ENCODE measurements at places on chromosomes 5 and 9.

DNA sequence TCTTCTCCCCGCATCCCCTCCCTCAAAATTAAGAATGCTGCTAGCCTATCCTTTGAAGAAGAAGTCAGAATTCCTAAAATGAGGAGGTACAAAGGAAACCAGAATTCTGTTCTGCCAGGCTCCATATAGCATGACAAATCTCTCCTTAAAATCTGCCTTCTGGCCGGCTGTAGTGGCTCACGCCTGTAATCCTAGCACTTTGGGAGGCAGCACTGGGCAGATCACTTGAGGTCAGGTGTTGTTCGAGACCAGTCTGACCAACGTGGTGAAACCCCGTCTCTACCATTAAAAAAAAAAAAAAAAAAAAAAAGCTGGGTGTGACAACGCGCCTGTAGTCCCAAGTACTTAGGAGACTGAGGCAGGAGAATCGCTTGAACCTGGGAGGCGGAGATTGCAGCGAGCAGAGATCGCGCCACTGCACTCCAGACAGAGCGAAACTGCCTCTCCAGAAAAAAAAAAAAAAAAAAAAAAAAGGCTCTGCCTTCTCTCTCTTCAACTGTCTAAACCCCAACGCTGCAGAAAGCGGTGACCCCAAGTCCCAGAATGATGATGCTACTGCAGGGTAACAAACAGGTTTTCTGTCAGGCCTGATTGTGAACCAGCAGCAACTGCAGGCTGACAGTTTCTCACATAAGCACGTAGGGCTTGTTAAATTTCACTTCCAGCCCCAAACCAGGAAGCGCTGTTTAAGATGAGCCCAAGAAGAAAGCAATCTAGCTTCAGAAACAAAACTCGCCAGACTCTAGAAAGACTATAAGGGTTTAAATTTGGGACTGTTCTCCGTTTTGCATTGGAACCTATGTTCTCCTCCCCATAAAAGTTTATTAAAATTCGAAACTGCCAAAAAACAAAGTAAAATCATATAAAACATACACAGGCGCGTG is 963 bp upstream of the CAST start:
- peak; percentile 12 for DNase-seq

GRCh38 chr9:136488247-136489214 is 5.7 kb upstream of the SEC16A start:
- peak; percentile 55 for DNase-seq

- DNase-seq: no peak
Measured at GRCh38 chr9:78397454-78397853, 100.5 kb downstream of the PSAT1 start.

DNA sequence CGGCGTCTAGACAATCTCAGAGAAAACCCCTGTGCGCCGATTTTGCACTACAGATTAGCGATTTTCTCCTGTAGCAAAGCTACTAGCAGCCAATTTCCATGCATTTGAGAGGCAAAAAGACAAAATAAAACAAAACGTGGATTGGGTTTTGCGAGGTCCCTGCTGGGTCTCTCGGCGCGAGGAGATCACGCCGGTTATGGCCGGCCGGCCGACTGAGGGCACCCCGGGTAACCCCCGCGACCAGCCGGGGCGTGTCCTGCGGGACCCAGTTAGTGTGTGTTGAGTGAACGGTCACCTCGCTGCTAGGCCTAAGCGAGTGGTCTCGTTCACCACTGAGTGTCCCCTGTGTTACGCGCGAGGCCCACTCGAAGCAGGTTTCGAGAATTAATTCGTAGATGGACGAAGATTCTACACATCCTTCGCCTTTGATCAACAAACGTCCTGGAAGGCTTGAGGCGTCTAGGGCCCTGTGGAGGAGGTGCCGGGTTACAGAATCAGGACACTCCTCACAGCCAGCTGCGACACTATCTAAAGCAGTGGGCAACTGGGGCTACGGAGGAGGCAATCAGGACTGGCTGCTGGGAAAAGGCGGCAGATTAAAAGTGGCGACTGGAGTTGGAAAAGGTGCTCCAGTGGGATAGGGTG is 764 bp upstream of the VDAC1 start:
- DNase-seq: no peak

- DNase-seq: no peak
Measured at GRCh38 chr9:109771087-109771486, 8.9 kb upstream of the PALM2AKAP2 start.

DNA sequence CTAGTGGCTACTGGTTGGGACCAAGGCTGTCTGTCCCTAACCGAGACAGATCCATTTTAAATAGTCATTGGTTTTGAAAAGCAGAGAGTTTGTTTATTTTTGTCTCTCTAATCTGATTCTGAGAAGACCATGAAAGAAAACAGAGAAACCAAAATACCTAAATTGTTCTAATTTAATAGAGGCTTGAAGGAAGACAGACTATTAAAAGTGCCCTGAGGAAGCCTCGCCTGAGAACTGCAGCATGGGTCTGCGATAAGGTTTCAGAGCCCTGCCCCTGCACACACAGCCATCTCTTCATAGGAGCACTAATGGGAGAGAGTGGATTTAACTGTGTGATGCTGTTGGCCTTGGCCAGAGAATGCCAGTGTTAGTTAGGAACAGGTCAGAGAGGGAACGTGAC is 175.5 kb upstream of the SV2C start:
- DNase-seq: no peak

DNA sequence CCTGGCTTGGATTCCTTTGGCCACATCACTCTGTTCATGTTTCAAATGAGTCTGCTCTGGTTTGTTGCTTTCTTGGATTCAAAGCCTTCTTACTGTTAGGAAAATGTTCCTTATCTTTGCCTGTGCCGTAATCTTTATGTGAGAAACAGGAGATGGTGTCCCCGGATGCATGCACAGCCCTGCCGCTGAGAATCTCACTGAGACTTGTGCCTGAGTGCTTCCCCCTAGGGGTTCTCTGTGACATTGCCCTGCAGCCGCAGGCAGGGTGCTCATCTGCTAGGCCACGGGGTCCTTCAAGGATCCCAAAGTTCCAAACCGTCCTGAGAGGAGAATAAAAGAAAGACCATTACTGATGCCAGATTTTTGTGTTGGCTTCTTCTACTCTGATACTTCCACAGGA is 81.4 kb upstream of the ANKRD55 start:
- DNase-seq: no peak

DNA sequence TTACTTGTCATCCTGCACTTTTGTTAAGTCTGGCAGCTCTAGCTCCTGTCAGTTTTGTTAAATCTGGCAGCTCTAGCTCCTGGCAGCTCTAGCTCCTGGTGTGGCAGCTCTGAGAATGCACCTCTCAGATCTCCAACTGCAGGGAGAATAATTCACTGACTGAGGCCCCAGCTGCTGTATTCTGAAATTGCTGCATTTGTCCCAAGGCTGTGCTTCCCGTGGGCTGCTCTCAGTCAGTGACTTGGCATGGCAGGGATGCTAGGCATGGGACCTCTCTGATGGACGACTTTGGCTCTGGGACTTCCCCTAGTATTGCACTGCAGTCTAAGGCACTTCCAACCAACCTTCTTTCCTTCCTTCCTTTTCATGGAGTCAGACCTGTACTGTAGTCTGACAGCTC is 475.7 kb downstream of the CCDC171 start:
- DNase-seq: no peak

GRCh38 chr5:3209918-3210317 is 385.7 kb upstream of the IRX1 start:
- no peak for DNase-seq

DNA sequence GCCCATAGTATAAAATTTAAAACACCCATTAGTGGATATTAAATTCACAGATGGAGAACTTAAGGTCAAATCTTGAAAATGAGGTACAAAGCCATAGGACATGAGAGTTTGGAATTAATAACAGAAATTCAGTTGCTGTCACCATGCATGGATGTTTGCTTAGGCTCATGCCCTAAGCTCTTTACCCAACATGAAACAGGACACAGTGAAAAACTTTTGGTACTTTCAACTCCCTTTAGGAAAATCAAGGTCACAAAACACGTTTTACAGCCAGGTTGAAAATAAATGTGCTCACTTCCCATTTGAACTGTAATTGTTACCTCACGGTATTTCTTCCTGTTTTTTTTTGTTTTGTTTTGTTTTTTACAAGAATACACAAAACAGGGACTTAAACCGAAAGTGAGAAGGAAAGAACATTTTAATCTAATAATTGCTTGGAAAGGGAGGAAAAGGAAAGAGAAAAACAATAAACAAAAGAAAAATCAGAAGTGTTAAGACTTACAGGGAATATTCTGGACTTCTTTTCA is 6.1 kb upstream of the TOPORS start:
- no peak for DNase-seq

Measured in stimulated activated CD8-positive, alpha-beta memory T cell treated with anti-CD3 and anti-CD28 coated beads, Interleukin-12 subunit alpha, Interleukin-12 subunit beta, amount 100 ng/mL, for 1 hour (primary cell).